ENCODE measurements at places on chromosomes 6 and 20.

GRCh38 chr6:68911811-68912210 is 276.7 kb downstream of the ADGRB3 start:
- no peak for DNase-seq

- DNase-seq, result no peak
Measured at GRCh38 chr6:35514587-35514986, 1.9 kb upstream of the TULP1 start.

- DNase-seq, result no peak
Measured at GRCh38 chr6:51335543-51335942, 516.9 kb downstream of the TFAP2B start.

DNA sequence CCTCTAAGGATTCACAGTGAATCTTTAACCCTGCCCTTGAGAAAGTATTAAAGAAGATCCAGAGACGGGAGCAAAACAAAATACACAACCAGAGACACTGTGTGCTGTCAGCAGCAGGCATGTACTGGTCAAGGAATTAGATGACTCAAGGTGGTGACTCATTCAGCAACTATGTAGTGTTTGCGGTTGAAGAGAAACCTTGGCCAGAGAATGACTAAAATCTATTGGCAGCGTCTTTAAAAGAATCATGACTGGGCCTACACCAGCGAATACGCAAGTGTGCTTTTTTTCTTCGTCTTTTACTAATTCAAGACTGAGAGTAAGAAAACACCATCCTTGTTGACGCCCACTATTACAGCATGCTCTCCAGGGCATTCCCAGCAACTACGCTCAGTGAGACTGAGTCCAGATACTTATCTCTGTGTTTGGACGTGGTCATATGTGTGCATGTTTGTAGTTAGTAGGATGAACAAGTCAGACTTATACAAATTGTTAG is 72.4 kb upstream of the BACH2 start:
- peak; percentile 88 for DNase-seq

DNA sequence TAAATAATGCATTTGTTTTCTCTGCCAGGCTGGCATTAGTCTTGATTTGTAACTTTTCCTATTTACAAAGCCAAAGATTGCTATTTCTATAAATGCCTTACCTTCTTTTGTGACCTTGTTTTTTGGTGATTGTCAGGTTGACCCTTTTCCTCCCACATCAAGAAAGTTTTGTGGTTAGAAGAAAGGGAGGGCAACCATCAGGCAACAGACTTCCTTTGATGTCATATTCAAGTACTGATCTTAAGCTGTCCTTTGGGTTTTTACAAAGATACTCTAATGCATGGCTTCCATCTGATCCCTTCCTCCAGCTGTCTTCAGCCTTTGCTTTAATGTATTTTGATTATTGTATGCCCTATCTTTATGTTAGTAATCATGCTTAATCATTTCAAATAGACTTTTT is 23.9 kb downstream of the RNF217 start:
- no peak for DNase-seq

DNA sequence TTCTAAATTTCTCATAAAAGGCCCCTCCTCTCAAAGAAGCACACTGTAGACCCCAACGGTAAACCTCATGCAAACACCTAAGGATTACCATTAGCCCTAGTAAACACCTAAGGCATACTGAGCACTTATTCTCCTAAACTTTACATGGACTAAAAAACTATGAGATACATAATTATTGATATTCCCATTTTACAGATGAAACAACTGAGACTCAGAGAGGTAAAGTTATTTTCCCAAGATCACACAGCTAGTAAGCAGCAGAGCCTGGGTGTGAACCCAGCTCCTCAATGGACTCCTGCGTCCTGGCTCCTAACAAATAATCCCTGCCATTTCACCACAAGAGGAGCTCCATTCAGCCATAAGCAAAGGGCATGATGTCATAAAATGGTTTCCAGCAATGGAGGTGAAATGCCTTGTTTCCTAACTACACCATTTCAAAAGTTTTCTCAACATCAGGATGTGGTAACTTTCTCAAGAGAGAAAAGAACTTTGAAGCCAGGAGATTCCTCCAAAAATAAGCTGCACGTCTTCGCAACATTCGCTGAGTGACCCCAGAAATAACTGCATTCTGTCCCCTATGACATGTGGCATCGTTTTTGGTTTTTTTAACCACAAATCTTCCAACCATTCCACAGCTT is 4.1 kb downstream of the ATP9A start:
- peak; percentile 24 for DNase-seq

- DNase-seq, result peak; percentile 41
Measured at GRCh38 chr6:16700202-16700915, 60.9 kb downstream of the ATXN1 start.

GRCh38 chr6:16158943-16159557 is 30.2 kb downstream of the MYLIP start:
- DNase-seq, result no peak

DNA sequence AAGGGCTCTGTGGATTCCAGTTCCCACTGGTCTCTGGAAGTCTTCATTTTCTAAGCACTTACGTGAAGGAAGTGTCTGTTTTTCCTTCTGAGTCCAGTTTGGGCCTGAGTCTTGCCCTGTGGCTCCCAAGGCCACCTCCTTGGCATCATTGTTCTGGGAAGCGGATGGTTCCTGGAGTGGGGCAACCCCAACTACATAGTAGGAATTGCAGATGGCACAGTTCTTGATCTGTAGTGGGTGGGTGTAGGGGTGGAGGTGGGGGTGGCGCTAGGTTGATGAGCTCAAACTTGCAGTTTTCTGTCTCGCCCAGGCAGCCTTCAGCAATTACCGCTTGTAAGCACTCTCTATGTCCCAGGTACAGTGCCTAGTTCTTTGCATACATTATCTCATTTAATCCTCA is 7.2 kb upstream of the FERMT1 start:
- DNase-seq, result no peak

DNA sequence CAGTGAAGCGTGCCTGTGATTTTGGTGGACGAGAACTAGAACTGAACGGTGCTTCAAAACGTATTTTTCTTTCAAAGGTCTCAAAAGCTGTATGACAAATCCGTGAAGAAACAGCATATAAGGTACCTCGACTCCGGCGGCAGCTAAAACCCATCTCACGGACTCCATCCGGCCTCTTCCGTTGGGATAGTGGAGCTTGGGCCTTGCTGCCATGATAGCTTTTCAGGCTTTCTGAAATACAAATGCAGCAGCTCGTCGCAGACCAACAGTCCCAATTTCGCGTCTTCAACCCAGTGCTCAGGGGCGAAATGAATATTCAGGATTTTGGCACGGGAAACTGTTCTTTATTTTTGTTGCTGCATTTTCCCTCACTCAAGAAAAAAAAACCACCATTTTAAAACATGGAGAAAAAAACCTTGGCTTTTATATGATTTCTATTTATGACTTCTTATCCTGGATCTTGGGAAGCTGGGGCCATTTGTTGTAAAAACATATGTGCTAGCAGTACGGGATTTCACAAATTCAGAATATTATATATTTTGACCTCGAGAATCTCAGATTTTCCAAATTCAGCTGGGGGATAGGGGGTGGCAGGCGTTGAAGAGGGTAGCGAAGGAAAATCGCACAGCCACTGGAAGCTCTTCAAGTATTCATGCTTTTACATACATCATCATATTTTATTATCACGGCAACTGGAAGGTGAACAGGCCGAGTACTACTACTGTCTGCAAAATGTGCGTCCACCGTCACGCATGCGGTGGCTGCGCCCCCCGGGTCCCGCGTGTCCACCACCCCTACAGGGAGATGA is 849 bp downstream of the GSTA4 start:
- DNase-seq, result peak; percentile 58

GRCh38 chr6:52839124-52840055 is 1.2 kb downstream of the GSTA5 start:
- peak; percentile 83 for DNase-seq

- no peak for DNase-seq
Measured at GRCh38 chr20:58084966-58085365, 143.5 kb downstream of the ANKRD60 start.

DNA sequence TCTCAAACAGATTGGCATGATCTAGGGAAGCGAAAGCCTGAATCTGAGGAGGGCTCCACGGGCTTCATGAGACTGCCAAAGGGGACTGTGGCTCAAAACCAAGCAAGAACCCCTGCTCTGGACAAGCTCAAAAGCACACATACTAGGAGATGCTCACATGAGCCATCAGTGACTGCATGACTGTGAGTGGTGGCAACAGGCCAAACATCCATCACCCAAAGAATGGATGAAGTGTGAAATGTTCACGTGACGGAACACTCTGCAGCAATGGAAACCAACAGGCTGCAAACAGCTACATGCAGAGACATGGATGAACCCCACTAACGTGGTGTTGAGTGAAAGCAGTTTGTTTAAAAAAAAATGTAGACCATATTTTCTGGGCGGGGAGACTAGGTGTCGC is 136.3 kb downstream of the PREX1 start:
- DNase-seq, result no peak

- no peak for DNase-seq
Measured at GRCh38 chr6:107536180-107536961, 46.5 kb downstream of the SOBP start.

- DNase-seq, result peak; percentile 76
Measured at GRCh38 chr6:168865-169455, 123.3 kb upstream of the DUSP22 start.

- no peak for DNase-seq
Measured at GRCh38 chr20:19977373-19977770, 39.8 kb upstream of the NAA20 start.

DNA sequence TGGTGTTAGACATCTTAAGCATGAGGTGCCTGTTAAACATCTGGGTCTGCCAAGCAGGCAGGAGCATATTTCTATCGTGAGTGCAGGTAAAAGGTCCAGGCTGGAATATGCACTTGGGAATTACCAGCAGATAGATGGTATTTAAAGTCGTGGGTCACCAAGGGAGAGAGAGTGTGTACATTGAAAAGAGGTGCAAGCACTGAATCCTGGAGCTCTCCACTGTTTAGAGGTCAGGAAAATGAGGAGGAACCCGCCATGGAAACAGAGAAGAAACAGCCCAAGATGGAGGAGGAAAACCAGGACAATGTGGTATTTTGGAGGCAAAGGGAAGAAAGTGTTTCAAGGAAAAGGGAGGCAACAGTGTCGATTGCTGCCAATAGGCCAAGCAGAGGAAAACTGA is 46.4 kb downstream of the TNFRSF21 start:
- DNase-seq, result no peak

GRCh38 chr6:110930781-110931180 is 27.7 kb upstream of the GTF3C6 start:
- no peak for DNase-seq

DNA sequence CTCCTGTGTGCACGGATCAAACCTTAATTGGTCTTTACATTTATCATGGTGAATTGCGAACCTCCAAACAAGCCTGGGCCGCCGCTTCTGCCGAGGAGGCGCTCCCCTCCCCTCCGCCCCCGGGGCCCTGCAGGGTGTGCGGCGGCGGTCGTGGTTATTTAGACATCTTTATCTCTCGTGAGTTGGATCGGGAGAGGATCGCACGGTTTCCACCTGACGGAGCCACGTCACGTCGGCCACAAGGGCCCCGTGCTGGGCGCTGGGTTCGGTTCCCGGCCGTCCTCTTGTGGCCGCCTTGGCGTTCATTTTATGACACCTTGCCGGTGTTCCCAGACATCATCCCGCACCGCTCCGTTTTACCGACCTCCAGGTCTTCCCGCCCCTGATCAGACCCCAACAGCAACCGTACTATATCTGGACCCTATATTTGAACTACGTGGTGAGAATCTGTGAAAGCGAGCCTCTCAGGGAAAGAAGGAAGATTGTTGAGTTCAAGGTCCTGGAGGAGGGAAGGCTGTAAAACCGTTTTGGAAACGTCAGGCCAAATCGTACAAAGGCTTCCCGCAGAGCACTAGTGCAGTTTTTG is 1.3 kb upstream of the CNR1 start:
- DNase-seq, result peak; percentile 39

DNA sequence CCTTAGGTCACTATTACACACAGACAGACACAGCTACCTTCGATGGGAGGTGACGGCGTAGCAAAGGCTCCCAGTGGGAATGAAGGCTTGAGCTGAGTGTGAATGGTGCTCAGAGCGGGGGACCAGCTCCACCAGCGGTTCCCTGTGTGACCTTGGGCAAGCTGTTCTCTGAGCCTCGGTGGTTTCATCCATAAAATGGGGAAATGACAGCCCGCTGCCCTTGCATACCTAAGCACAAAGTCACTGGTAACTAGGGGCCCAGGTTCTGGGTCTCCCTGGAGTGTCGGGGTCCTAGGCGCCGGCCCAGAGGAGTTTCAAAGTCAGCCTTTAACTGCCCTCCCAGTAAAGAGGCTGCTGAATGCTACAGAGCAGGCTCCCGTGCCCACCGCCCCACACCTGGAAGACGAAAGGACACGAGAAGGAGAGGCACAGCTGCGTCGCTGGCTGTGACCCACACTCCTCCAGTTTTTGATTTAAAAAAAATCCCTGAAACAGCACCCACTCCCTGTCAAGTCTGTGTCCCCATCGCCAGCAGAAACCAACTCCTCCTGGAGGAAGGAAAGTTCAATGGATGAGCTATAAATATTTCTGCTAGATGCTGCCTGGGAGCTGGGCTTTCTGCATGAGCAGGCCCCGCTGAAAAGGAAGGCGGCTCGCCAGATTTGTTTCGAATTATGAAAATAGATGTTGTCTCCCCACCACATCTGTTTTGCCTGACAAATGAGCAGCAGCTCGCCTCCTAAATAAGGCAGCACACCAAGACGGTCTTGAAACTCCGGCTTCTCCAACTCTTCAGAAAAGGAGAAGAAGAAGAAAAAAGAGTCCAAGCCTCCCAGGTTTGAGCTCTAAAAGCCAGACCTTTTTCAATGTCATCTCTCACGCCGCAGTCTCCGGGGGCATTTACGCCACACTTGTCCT is 27.4 kb downstream of the PMEPA1 start:
- no peak for DNase-seq

DNA sequence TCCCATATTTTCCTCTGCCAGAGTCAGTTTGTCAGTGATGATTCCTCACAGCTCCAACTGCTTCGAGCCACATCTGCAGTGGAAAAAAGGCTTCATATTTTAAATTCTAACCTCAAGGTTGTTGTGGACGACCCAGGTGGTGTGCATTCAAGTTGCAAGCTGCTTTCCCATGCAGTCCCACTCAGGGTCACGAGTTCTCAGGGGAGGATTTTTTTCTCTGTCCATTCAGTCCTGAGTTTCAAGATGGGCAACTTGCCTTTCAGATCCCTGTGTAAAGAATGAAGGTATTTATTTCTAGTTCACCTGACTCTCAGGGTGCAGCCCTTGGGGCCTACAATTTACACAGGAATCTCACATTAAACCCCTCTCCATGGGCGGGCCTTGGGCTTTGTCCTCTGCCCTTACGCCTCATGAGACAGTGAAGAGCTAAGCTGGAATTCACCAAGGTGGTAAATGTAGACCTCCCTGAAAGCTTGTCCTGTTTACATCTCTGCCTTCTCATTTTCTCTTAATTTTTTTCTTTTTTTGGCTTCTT is 65.9 kb downstream of the TPD52L1 start:
- DNase-seq, result peak; percentile 39

GRCh38 chr20:23636908-23637281 is 860 bp downstream of the CST3 start:
- no peak for DNase-seq

- no peak for DNase-seq
Measured at GRCh38 chr20:33983371-33983770, 10.3 kb upstream of the RALY start.
